ENCODE measurements at places on chromosomes 2 and 18.

DNA sequence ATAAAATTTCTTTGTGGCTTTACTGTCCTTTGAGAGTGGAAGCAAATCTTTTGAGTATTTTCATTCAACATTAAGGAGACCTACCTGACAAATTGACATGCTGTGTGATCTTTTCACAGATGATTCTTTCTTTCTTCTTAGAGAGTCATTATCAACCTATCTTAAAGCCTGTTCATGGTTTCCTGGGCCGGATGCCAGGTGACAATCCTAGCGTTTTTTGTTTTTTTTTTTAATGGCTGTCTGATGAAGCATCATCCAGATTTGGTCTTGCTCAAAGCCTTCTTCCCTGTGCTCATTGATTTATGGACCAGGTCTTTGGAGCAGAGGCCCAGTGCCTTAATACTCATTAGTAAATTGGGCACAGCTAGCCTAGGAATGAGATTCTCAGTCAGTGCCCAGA is 9.8 kb upstream of the MGAT5 start:
- DNase-seq = no peak

- no peak for DNase-seq
Observed at GRCh38 chr2:20551945-20552328, 99.0 kb downstream of the HS1BP3 start.

GRCh38 chr18:34033968-34034367 is 190.7 kb downstream of the NOL4 start:
- no peak for DNase-seq

DNA sequence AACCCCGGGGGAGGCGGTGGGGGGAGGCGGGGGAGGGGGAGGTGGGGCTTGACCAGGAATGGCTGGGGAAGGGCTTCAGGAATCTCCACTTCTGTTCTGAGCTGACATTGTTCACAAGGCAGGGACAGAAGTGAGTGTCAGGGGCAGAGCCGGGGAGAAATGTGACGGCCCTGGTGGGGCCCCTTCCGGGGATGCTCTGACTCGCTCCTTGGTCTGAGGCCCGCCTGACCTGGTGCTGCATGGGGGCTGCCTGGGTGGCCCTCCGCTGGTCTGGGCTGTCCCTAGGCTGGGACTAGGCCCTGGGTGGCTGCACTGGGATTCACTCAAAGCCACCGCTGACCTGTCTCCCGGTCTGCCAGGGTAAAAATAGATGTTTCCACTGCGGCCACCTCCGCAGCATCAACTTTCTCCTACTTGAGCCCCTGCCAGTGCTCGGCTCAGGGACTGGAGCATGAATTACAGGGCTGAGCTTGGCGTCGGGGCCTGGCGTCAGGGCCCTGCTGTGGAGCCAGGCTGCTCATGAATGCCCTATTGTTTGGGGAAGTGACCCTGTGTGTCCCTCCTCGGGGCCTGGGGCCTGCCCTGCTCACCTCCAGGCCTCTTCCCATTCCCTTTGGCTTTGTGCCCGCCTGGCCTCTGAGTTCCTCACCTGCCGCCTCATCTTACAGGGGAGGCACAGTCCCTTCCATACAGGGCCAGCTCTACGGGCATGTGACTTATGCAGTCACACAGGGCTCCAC is 247.5 kb downstream of the DYSF start:
- DNase-seq = no peak

GRCh38 chr2:76197842-76198448 is 487.2 kb upstream of the GCFC2 start:
- DNase-seq = peak; percentile 39

DNA sequence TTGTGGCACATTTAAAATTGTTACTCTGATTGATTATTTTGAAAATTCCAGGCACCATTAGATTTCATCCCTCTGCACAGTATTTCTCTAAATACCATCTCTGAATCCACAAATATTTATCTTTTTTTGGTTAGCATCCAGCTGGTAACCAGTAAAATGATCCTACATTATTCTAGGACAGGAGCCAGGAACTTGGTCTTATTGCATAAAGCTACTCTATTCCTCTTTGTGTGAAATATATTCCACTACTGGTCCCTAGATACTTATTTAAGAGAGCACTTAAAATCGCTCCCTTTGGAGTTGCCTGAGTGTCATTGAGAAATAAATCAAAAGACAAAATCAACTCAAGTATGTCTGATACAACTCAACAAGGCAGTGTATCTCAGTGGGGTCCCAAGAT is 7.4 kb upstream of the MBOAT2 start:
- DNase-seq = no peak

DNA sequence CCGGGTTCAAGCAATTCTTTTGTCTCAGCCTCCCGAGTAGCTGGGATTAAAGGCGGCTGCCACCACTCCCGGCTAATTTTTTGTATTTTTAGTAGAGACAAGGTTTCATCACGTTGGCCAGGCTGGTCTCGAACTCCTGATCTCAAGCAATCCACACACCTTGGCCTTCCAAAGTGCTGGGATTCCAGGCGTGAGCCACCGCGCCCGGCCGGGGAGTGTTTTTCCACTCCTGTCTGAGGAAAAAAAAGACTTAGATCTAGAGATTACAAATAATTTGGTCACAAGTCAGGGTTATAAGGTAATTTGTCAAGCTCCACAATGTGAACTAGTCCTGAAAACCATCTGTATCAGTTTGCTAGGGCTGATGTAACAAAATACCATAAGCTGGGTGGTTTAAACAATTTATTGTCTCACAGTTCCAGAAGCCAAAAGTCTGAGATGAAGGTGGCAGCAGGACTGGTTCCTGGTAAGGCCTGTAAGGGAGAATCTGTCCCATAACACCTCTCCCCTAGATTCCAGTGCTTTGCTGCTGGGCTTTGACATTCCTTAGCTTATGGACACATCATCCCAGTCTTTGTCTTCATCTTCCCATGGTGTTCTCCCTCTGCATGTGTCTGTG is 40.7 kb upstream of the SP3 start:
- DNase-seq = no peak

- DNase-seq = no peak
Observed at GRCh38 chr2:98907966-98908905, 27.8 kb downstream of the CRACDL start.

DNA sequence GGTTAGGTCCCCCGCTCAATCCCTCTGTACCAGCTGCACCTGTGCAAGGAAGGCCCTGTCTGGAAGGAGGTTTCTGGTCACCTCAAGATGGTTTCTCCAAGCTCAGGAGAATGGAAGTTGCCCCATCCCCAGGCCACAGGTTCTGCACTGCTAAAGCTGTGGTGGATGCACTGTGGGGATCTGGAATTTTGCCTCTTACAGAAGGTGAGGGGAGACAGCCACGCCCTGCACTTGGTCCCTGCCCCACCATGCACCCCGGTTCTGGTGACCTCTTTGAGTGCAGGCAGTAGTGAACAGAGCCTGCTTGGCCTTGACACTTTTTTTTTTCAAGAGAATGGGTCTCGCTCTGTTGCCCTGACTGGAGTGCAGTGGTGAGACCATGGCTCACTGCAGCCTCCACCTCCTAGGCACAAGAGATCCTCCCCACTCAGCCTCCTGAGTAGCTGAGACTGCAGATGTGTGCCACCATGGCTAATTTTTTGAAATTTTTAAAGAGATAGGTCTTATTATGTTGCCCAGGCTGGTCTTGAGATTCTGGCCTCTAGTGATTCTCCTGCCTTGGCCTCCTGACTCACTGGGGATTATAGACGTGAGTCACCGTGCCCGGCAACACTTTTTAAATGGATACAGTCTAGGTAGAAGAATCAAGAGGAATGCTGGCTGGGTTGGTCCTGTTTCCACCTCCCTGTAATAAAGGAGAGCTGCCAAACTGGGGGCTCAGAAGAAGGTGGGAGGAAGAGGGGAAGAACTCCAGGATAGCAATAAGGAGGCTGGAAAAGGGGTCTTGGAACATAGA is 5.8 kb upstream of the NT5DC4 start:
- DNase-seq = peak; percentile 8

DNA sequence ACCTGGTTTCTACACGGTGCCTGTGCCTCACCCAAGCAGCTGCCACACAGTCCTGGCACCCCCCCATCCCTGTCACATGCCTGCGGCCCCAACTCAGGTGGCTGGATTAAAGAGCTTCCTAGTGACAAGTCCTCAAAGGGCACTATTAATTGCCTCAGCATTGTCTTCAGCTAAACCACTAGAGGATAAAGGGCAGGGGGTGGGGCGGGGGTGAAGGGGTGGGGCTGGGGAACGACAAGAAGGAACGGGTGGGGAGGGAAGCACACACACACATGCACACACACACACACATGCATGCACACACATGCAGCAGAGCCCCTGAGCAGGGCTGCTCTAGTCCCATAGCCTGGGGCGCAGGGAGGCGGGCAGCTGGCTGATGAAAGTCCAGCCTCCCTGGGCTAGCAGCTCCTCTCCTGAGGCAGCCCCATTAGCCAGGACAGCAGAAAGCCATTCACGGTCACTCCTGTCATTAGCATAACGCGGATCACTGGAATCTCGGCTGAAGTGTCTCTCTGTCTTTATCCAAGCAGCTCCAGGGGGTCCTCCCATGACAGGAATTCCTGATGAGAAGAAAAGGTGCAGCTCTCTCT is 7.4 kb upstream of the TEX261 start:
- DNase-seq = no peak

GRCh38 chr2:240142256-240142775 is 1.9 kb upstream of the OTOS start:
- no peak for DNase-seq

GRCh38 chr18:43578211-43578610 is 300.9 kb upstream of the SYT4 start:
- no peak for DNase-seq

GRCh38 chr2:170974304-170974993 is 45.4 kb downstream of the GORASP2 start:
- DNase-seq = no peak

- no peak for DNase-seq
Observed at GRCh38 chr18:54019641-54020040, 204.8 kb downstream of the MBD2 start.

DNA sequence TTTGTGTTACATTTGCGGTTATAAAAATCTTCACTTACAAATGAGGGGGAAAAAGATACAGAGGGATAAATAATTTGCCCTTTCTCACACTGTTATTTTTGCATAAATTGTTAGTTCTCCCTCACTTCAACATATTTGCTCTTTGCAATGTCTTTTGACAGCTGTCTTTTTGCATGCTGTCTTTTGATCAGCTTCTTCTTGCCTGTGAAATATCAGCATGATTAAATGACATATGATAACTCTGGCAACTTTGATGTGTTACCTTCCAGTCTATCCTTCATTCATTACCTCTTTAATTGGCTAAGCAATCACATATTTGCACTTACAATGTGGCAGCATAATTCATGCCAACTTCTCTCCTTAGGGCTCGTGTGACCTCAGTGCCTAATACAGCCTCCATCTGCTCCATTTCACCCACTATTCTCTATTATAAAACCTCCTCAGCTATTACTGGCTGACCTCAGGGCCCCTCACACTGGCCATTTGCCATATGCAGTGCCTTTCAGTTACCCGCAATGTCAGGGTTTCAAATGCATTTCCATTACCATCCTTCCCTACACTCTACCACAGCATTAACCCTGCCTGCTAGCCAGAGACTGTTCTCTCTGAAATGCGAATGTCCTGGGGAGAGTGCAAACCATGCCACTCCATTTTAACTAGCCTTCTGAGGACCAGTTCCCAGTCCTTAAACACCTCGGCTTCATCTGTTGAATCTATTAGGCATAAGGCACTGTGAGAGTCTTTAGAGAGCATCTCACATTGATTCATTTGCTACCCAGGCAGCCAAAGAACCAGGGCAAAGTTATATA is 1056.6 kb upstream of the CHAC2 start:
- no peak for DNase-seq

GRCh38 chr2:83578405-83578804 is 880.7 kb downstream of the SUCLG1 start:
- no peak for DNase-seq

- DNase-seq = no peak
Observed at GRCh38 chr2:68238955-68239822, 13.1 kb downstream of the PPP3R1 start.

- DNase-seq = peak; percentile 6
Observed at GRCh38 chr2:147273628-147274027, 571.2 kb upstream of the ACVR2A start.

GRCh38 chr2:105929516-105929915 is 184.8 kb downstream of the NCK2 start:
- DNase-seq = no peak

DNA sequence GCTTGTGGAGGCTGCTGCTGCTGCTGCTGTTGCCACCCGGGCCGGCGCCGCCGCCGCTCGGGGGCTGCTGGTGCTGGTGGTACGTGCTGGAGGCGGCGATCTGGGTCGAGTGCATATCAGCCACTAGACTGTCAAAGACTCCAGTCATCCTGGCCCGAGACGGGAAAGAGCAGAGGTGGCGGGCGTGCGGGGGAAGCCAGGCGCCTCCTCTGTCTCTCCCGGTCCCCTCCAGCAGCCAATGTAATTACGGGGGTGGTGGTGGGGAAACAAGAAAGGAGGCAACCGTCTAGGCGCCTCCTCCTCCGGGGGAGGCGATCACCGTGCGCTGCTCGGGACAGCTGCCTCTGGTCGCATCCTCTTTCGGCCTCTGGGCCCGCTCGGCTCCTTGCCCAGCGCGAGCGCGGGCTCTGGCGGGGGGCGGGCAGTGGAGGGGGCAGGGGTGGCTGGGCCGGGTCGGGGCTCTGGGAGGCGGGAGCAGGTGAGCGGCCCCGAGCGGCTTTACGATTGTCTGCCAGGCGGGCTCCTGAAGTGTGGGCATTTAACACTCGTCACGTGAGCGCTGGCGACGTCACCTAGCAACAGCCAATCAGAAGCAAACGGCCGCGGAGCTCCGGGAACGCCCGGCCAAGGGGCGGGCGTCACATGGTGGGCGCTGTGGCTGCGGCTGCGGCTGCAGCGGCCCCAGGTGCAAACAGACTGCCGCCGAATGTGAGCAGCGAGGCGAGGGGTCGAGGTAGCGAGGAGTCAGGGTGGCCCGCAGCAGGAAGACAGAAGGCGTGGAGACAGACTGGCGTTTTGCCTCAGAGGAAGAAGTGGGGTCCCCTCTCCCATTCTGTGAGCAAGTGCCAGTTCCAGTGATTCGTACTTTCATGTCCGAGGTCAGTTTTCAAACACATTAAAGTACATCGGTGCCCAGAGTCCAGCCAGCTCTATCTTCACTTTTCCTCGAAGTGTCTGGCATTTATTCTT is at the start of gene DLX2:
DLX2 (minus strand) TSS at position 510 of the 969 bp plus-strand sequence; CDS start at position 148, 362 bp downstream.
- peak; percentile 86 for DNase-seq

DNA sequence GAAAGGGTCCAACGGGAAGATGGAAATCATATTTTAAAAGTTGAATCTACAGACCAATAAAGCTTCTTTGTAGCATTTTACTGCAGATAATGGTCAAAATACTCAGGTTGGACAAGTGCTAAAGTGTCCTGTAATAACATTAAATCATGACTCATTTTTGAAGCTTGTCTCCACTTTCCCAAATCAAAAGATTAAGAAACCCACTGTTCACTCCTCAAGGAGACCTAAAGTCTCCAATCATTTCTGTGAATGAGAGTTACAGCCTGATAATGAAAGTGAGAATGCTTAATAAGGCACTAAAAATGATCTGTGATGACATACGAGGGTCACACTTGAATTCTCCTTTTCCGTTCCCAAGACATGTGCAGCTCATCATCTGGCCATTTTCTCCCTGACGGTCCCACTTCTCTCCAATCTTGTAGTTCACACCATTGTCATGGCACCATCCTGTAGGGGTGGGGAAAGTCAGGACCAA is 53.4 kb downstream of the ATIC start:
- no peak for DNase-seq
